ENCODE measurements at places on chromosomes 5 and 9. TPM values are rescaled to one million over a fixed set of nuclear protein-coding genes. Genes with fewer than 3 reads are reported as not detected.

The RANBP17 gene
- total RNA-seq, result not detected

The GRM6 gene
- not detected for total RNA-seq

The EGR1 gene
- total RNA-seq, result 7.5 TPM

The GPX8 gene
- total RNA-seq, result not detected

The MARVELD2 gene
- total RNA-seq, result 0.16 TPM

The RORB gene
- 0.07 TPM for total RNA-seq

The AMACR gene
- total RNA-seq, result 6.5 TPM

The GPR21 gene
- total RNA-seq, result 0.91 TPM

The BNC2 gene
- total RNA-seq, result not detected

The SOHLH1 gene
- total RNA-seq, result not detected

The GRIN1 gene
- total RNA-seq, result 0.05 TPM

The PROB1 gene
- 6.0 TPM for total RNA-seq

The PCDHB13 gene
- not detected for total RNA-seq

The ANKRD33B gene
- 5.7 TPM for total RNA-seq

The LHX6 gene
- total RNA-seq, result not detected

Measured in T-helper 2 cell treated with Interferon-gamma antibody and Interleukin-4, amounts not matched to agents 100 ng/mL and 5 ng/mL, for 36 hours (primary cell).